Activated naive CD4-positive, alpha-beta T cell treated with anti-CD3 and anti-CD28 coated beads, Interleukin-2, amount 50 U/mL, for 16 hours (primary cell): ENCODE measurements at places on chromosomes 16 and 17.

GRCh38 chr17:38693700-38694329 is 11.3 kb upstream of the MLLT6 start:
- no peak for DNase-seq

DNA sequence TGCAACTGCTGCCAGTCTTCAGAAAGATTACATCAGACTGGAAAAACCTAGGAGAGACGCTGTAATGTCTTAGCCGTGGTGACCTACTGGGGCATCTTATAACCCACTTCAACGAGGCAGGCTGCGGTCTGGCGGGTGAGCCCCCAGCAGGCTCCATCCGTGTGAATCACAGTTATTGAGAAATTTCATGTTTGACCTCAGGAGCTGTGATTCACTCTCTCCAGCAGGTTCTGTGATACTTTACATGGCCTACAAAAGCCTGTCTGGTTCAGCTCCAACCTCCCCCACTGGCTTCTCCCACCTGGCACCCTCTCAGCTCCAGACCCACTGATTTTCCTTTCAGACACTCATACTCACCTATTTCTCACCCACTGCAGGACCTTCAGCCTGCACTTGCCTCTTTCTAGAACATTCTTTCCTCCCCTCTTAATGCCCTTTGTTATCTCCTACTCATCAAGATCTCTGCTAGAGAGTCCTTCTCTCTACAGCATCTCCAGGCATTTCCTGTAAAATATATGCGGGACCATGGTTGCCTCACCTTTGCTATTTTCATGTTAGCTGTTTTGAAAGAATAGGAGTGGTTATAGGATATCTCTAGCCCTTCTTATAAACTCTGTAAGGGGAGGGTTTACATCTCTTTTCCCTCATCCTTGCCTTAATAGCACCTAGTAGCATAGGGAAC is 227.9 kb downstream of the MAF start:
- DNase-seq: no peak

GRCh38 chr17:83008526-83008925 is 70.9 kb upstream of the METRNL start:
- DNase-seq: no peak

- no peak for DNase-seq
These were observed 33.2 kb upstream of the TAC4 start for GRCh38 chr17:49881054-49881402.

DNA sequence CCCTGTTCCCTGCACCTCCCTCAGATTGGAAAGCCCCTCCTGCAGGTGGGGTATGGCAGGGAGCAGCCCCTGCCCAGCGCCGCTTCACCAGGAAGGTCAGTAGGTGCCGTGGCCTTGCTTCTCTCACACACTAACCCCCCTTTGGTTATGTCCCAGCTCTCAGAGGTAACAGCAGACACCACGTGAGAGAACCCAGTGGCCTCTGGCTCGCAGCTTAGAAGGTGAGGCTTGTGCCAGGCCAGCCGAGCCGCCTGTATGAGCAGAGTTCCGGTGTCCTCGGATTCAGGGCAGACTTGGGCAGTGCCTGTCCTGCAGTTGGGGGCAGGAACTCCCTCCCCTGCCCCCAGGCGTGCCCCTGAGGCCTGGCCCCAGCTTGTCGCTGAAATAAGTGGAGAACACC is 47.1 kb downstream of the PRMT7 start:
- no peak for DNase-seq

GRCh38 chr17:30363715-30364202 is 15.0 kb upstream of the CPD start:
- peak; percentile 83 for DNase-seq

DNA sequence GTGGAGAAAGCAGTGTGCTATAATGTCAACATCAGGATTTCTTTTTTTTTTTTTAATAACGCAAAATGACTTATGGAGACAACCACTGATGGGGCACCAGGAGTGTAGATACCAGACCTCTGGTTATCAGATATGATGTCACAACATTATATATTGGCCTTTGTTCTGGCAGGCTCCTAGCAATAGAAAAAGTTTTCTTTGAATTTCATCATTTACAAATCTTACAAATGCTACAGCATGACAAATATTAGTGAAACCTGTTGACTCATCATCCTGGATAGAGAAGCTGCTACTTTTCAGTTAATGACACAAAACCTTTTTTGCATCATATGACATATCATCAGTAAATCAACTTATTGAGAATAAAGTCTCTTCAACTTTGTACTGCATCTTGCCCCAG is 6.1 kb downstream of the THUMPD1 start:
- no peak for DNase-seq

DNA sequence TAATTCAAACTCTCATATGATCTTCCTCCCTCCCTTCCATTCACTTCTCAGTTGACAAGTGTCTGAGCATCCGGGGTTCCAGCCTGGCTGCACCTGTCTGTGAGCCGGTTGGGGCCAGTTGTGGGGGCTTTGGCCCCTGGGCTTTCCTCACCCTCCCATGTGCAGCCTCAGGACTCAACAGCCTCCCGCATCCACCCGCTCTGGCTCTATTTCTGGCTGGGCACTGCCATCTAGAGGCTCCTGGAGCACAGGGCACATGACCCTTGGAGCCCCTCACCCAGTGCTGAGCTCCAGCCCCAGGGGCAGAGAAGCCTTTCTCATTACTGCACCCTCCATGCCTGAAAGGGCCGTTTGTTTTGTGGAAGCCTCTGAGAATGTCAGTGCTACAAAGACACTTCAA is 43.3 kb downstream of the HAPSTR1 start:
- peak; percentile 66 for DNase-seq

GRCh38 chr17:47203984-47204721 is 5.0 kb upstream of the MYL4 start:
- DNase-seq: peak; percentile 35

DNA sequence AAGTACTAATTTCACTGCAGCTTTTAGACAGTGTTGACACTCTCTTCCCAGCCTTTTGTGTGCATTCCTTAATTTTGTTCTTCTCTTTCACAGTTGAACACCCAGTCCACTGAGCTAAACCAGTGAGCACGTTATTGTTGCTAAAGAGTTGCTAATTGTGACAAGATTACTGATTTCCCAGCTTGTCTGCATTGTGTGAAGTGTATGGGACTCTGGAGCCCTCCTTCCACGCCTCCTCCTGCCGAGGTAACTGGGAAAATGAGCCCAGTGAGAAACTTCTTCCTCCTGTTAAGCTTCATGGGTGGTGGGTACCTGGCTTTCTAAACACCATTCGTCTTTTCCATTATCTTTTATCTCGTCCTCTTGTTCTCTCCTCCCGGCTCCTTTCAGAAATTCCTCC is 29.8 kb upstream of the DNAH17 start:
- DNase-seq: no peak

DNA sequence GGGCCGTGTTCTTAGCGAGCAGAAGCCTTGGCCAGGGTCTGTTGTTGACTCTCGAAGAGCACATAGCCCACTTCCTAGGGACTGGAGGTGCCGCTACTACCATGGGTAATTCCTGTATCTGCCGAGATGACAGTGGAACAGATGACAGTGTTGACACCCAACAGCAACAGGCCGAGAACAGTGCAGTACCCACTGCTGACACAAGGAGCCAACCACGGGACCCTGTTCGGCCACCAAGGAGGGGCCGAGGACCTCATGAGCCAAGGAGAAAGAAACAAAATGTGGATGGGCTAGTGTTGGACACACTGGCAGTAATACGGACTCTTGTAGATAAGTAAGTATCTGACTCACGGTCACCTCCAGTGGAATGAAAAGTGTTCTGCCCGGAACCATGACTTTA is 18.5 kb downstream of the RSPRY1 start:
- no peak for DNase-seq

- no peak for DNase-seq
These were observed 18.6 kb downstream of the IGFBP4 start for GRCh38 chr17:40461732-40462342.

DNA sequence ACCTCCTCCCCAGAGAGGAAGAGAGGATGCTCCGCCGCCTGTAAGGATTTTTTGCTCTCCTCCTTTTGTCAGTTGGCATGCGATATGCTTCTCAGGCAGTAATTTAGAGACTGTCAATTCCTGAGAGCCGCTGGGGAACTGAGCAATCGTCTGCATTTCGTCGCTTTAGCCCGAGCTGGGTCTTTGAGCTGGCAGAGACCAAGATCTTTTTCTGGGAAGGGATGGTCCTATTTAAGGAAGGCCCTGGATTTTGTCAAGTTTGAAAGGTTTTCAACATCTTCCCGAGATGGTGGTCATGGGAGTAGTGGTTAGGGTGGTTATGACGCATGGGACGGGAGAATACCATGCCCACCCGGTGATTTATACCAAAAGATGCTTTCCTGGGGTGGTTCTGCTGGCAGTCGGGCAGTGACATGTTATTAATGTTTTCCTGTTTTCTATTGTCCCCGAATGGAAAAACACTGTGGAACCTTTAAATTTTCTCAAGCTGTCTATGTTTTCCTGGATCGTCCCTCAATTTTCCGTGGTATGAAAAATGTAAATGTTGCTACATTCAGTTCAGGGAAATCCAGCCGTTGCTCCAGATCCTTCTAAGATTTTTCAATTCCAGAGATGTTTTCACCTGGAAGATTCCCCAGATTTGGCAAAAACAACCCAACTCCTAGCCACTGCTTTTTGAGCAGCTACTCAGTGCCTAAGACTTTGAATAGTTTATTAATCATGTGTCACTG is 586.4 kb downstream of the MAF start:
- DNase-seq: no peak

GRCh38 chr16:86681031-86681756 is 102.8 kb downstream of the FOXL1 start:
- no peak for DNase-seq

DNA sequence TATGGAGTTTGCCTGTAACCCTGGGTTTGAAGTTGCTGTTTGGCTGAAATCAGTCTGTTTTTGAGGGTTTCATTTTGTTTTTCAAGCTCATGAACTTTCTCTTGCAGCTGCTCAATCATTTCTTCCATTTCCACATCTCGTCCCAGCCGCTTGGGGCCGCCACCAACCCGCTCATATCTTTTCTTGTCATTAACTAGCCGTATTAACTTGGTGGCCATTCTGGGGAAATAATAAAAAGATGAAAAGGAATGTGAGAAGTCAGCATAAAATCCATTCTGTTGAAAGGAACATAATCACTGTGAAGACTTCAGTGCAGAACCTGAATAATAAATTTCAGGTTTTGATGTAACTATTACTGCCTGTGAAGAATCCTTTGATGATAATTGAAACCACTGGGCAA is 11.5 kb downstream of the RPGRIP1L start:
- DNase-seq: no peak

DNA sequence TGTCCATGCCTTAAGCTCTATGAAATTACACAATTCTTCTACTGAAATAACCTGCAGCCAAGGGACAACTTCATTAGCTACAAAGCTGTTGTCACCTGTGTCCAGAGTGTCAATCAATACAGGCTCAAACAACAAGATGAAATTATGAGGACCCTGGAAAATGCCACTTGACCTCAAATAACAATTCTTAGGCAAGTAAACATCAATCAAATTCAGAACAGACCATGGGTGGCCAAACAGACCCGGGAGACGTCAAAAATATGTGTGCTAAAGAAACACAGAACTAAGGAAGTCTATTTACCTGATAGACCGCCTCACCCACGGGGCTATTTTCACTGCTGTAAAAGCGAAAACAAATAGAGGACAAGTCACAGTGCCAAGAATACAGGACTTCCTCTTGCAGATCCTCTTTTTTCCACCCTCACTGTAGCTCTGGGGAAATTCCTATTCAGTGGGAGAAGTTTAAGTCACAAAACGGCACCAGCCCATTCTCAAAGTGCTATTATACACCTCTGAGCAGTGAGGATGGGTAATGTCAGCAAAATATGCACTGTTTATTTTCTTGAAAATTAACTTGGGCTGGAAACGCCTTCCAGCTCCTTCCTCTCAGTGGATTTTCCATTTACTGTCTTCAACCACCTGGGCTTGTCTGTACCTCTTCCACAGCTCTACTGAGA is 2.7 kb downstream of the LITAF start:
- no peak for DNase-seq

GRCh38 chr16:7946142-7946541 is 613.5 kb downstream of the RBFOX1 start:
- no peak for DNase-seq
